ENCODE measurements at places on chromosomes 11 and 22.
A peak's percentile ranks its signal among the peaks of the same experiment; 100 is the strongest.

DNA sequence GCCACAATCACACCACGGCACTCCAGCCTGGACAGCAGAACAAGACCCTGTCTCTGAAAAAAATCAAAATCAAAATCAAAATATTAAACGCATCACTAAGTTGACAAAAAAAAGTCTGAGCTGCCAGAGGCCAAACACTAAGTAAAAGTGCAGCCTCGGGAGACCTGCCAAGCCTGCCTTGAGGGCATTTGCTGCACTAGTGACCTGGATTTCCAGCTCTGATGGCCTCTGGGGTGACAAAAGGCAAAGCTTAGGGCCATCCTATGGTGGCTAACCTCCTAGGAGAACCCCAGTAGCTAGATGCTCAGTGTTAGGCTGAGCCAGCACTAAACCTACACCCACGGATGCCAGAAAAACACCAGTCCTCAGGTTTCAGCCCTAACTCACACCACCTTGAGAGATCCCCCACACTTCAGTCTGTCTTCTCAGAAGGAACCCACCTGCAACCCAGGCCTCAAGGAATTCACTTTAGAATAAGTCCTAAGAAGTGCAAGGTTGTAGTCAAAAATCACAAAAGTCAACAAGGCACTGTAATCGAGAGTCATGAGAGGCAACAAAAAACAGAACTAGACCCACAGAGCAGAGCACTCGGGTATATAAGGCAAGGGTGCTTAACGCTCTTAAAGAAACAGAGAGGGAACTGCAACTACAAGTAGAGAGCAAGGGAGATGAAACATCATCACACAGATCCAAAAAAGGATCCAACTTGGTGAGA is 28.6 kb downstream of the GNB1L start:
- no peak overlapping the region for H3K27ac ChIP-seq
- H3K27me3 ChIP-seq: no peaks in the 10 kb centered on the region
- no peak overlapping the region for H3K4me3 ChIP-seq
- peaks cover 7% of the 10 kb centered on the region for H3K4me1 ChIP-seq
- DNase-seq: no peak

DNA sequence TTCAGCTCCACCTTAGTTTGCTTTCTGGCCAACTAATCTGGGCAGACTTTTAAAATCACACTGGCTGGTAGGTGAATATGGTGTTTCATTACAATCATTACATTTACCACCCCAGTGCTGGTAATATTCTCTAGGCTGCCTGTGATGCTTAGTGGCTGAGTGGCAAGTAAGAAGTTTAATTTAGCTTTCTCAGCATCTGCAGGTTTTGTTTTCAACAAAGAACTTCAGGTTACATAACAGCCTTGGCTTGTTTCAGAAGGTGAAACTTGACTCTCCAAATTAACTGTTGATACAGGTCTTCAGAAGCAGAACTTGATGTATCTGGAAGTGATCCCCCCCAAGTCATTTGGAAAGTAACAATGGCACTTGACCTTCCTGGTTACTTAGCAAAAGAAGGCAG is 423.3 kb upstream of the CCDC90B start:
- H3K36me3 ChIP-seq: no peaks in the 10 kb centered on the region
- no peaks in the 10 kb centered on the region for H3K27me3 ChIP-seq
- H3K27ac ChIP-seq: no peak overlapping the region
- H3K4me3 ChIP-seq: no peak overlapping the region
- H3K4me1 ChIP-seq: no peaks in the 10 kb centered on the region
- no peak for DNase-seq

- H3K27ac ChIP-seq: no peak overlapping the region
- DNase-seq: peak; percentile 11
- H3K4me3 ChIP-seq: no peak overlapping the region
- peaks cover 52% of the 10 kb centered on the region for H3K4me1 ChIP-seq
Observed at GRCh38 chr22:38262051-38262795, 10.6 kb downstream of the TMEM184B start.

- DNase-seq: no peak
- no peaks in the 10 kb centered on the region for H3K27me3 ChIP-seq
- H3K27ac ChIP-seq: no peak overlapping the region
- peaks cover 14% of the 10 kb centered on the region for H3K4me1 ChIP-seq
- peaks cover 8% of the 10 kb centered on the region for H3K36me3 ChIP-seq
Observed at GRCh38 chr11:782264-783174, 5.2 kb upstream of the GATD1 start.

GRCh38 chr11:96322775-96323641 is 20.0 kb downstream of the MAML2 start:
- DNase-seq: no peak
- no peaks in the 10 kb centered on the region for H3K36me3 ChIP-seq
- H3K27ac ChIP-seq: no peak overlapping the region
- H3K27me3 ChIP-seq: no peaks in the 10 kb centered on the region
- H3K4me3 ChIP-seq: no peak overlapping the region
- H3K4me1 ChIP-seq: peaks cover 1% of the 10 kb centered on the region

GRCh38 chr11:65435411-65435931 is 12.9 kb downstream of the NEAT1 start:
- H3K4me1 ChIP-seq: peaks cover 51% of the 10 kb centered on the region
- peaks cover 75% of the 10 kb centered on the region for H3K36me3 ChIP-seq
- no peaks in the 10 kb centered on the region for H3K27me3 ChIP-seq
- peak overlapping the region; percentile 35 for H3K27ac ChIP-seq
- DNase-seq: no peak

- no peak overlapping the region for H3K4me3 ChIP-seq
- H3K4me1 ChIP-seq: no peaks in the 10 kb centered on the region
- DNase-seq: no peak
- no peaks in the 10 kb centered on the region for H3K27me3 ChIP-seq
- H3K27ac ChIP-seq: no peak overlapping the region
Observed at GRCh38 chr11:132080127-132080526, 709.7 kb downstream of the NTM start.

DNA sequence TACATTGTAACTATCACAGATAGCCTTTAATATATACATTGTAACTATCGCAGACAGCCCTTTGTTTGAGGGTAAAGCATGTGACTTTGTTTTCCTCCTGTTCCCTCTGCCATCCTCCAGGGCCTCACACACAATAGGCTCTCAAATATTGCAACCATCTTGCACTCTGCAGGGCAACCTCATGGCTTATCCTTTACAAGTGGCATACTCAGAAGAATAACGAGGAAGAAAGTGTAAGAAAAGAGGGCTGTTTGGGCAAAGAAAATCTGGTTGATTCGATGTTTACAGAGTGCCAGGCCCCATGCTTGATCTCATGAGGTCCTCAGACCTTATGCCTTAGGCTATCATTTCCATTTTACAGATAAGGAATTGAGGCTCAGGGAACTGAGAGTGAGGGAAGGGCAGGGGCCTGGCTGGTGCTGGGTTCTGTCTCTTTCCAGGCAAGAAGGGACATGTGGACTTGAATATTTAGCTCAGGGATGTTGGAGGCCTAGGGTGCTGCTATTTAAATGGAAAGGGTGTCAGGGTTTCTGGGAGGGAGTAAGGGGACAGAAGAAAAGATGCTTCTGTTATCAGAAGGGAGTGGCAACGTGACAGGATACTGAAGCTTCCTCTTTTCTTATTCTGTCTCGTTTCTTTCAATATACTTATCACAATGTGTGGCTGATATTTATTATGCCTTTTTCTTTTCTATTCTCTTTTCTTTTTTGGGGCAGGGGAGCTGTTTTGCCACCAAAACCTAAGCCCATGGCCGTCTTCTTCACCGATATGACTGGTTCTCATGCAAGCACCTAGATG is 1.1 kb upstream of the SAMM50 start:
- no peaks in the 10 kb centered on the region for H3K36me3 ChIP-seq
- peak; percentile 19 for DNase-seq
- peak overlapping the region; percentile 74 for H3K4me3 ChIP-seq
- H3K4me1 ChIP-seq: peaks cover 30% of the 10 kb centered on the region
- no peaks in the 10 kb centered on the region for H3K27me3 ChIP-seq
- peak overlapping the region; percentile 90 for H3K27ac ChIP-seq

DNA sequence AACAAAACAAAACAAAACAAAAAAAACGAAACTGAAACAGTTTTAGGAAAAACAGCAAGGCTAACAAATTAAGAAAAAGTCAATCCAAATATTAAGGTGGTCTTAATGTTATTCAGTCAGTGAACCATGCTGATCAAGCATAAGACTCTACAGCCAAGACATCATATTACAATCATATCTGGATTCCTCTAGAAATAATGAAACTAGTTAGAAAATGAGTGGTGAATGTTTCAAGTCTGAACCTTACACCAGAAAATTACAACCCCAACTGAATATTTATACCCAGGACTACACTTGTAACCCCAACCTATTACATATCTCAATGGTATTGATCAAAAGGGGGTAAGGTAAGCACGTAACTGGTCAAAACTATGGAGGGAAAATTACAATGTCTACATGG is 48.8 kb downstream of the ACAT1 start:
- no peak overlapping the region for H3K27ac ChIP-seq
- no peaks in the 10 kb centered on the region for H3K4me1 ChIP-seq

DNA sequence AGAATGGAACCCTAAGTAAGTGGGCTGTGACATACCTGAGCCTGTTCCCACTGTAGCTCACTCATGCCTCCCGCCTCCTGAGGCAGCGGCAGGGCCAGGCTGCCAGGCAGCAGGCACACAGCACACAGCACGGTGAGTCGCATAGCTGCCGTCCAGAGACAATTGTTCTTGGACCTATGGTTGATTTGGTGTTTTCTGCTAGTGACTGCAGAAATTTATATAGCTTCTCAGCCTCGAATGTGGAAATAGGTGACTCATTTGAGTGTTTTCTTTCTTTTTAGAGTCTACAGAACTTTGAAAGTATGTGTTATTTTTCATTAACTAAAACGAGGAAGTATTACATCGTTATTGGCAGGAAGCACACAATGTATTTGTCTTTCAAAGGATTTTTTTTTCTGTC is at the start of gene MMP7:
Gene MMP7, minus strand, starts transcription at position 190 of the 400 bp plus-strand sequence. Its CDS starts 47 bp downstream, at position 143.
- H3K4me1 ChIP-seq: no peaks in the 10 kb centered on the region
- no peaks in the 10 kb centered on the region for H3K27me3 ChIP-seq
- H3K27ac ChIP-seq: no peak within 1 kb of the TSS
- peak; percentile 20 for DNase-seq

DNA sequence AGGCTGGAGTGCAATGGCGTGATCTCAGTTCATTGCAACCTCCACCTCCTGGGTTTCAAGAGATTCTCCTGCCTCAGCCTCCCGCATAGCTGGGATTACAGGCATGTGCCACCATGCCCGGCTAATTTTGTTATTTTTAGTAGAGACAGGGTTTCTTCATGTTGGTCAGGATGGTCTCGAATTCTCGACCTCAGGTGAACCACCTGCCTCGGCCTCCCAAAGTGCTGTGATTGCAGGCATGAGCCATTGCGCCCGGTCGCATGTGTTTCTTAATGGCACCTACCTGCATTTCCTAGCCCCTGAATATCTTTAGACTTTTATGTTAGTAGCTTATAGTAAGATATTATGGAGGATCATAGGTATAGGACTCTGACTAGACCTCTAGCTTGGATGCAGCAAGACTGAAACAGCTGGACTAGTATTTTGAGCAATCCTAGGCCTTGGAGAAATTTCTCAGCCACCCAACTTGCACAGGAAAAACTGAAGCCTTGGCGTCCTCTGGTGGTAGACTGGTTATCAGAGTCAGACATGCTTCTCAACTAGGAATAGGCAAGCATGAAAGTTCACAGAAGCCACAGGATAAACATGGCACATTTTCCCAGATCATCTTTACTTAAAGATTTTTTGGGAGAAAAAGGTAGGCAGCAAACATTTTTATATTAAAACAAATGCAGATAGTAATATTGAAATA is 22.7 kb upstream of the C1QTNF4 start:
- H3K36me3 ChIP-seq: peaks cover 63% of the 10 kb centered on the region
- no peak overlapping the region for H3K4me3 ChIP-seq
- peaks cover 3% of the 10 kb centered on the region for H3K4me1 ChIP-seq
- H3K27me3 ChIP-seq: no peaks in the 10 kb centered on the region

- H3K4me3 ChIP-seq: no peak overlapping the region
- peaks cover 97% of the 10 kb centered on the region for H3K36me3 ChIP-seq
- no peak for DNase-seq
- H3K4me1 ChIP-seq: no peaks in the 10 kb centered on the region
- no peaks in the 10 kb centered on the region for H3K27me3 ChIP-seq
- H3K27ac ChIP-seq: no peak overlapping the region
Observed at GRCh38 chr22:31814942-31815341, 61.1 kb downstream of the DEPDC5 start.

- H3K4me1 ChIP-seq: peaks cover 9% of the 10 kb centered on the region
- no peaks in the 10 kb centered on the region for H3K27me3 ChIP-seq
- DNase-seq: no peak
- peaks cover 26% of the 10 kb centered on the region for H3K36me3 ChIP-seq
Observed at GRCh38 chr22:44166498-44167276, 14.0 kb upstream of the PARVG start.

DNA sequence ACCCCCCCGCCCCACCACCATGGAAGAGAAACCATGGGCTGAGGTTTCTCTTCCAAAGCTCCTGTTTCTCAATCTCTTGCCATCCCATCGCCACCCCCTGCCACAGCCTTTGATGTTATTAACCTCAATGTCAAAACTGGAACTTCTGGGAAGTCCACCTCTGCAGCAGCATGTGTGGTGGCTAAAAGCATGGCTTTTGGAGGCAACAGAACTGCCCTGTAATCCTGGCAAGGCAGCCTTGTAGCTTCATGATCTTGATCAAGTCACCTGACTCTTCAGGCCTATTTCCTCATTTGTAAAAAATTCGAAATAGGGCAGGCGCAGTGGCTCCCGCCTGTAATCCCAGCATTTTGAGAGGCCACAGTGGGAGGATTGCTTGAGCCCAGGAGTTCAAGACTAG is 3.5 kb upstream of the COX8A start:
- H3K4me1 ChIP-seq: peaks cover 23% of the 10 kb centered on the region
- H3K36me3 ChIP-seq: no peaks in the 10 kb centered on the region
- DNase-seq: peak; percentile 37
- H3K27ac ChIP-seq: no peak overlapping the region
- H3K4me3 ChIP-seq: no peak overlapping the region
